ENCODE measurements at places on chromosomes 7 and 10.
A peak's percentile ranks its signal among the peaks of the same experiment; 100 is the strongest.

DNA sequence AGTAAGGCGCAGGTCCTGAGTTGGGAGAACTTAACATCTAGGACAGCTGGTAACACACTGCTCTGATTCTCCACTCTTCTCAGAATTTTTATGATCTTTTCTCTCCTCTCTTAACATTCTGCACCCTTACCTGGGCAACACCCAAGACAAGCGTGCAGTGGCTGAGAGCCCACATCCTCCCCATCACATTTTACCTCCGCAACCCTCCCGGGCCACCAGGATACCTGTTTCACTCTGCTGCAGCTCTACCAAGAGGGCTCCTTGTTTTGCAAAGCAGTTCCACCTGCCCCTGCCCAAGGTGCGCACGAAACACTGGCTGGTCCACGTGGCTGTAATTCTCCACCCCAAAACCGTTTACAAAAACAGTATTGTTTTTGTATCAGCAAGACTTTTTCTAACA is 81.5 kb downstream of the ITIH5 start:
- DNase-seq, result no peak

DNA sequence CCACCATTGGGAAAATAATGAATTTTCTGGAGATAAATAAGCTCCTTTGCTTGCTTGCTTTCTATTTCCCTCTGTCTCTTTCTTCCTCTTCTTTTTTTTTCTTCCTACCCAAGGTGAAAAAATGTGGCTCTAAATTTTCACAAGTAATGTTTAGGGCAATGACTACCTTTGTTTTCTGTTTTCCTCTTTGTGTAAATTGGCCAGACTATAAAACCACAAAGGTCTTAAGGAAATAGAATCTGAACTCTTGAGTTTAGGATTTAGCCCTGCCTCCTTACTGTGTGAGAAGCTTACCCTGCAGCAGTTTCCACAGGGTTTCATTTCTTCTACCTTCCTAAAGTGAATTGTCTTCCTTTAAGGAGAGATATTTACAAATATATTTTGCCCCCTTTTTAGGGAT is 330.4 kb downstream of the ARL4A start:
- DNase-seq, result no peak

DNA sequence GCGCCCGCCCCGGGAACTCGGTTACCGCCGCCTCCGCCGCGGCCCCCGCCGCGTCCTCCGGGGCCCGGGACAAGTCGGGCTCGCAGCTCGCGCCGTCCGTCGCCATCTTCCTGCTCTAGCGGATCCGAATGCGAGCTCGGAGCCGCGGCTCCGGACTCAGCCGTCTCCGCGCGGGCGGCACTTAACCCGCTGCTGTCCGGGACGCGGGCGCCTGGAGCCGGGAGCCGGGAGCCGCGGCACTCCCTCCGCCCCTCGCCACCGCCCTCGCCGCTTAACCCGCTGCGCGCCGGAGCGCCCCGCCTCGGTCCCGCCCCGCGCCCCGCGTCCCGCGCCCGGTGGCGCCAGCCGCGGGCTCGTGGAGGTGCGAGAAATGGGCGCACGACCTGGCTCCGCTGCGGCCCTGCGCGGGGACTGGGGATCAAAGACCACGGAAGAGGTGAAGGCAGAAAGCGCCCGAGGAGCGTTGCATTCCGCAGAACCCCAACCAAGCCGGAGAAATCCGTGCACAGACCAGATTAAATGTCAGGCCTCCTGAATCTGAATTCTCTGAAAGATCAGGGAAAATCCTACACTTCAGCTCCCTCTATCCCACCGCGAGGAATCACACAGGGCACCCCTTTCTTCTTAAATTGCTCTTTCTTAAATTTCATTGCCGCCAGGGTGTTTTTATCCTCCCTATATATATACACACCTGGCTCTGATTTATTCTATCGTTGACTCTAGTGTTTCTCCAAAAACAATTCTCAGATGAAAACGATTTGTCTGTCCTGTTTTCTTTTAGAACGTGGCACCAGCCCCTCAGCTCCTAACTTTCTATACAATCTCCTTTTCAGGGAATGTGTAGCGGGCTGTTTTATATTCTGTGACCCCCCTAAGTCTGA is at the start of gene CTTNBP2:
Gene CTTNBP2, minus strand, starts transcription at position 132 of the 881 bp plus-strand sequence. Its CDS starts 26 bp downstream, at position 106.
- DNase-seq, result peak; percentile 55

DNA sequence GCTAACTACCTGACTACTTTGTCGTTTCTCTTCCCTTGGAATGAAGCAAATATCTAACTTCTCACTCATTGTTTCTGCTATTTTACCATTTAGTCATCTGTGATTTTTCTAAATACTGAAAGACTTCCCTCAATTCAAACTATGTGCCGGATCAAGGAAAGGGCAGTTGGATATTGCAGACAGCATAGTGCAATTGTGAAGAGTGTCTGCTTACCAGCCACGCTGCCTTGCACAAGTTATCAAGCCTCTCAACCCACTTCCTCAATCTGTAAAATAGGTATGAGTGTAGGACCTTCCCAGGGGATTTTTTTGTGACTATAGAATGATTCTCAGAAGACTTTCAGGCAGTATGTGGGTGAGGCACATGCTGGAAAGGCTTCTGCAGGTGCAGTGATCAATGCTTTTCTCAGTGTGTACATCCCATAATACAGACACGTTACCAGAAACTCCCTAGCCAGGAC is 54.3 kb downstream of the EGFR start:
- no peak for DNase-seq

DNA sequence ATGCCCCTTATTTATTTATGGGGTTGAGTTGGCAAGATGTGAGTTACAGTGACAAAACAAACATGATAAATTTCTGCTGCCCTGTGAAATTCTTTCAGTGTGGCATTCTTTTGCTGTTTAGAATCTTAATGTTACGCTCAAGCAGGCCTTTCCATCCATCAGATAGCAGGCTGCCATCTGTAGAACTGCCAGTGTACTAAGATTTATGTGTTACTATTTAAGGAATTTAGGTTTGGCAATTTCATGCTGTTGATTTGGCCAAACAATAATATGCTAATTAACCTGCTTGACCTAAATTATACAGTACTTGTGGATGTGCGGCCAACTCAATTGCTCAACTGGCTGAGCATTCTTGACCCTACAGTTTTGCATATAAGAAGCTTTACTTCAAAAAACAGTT is 477.7 kb upstream of the TPK1 start:
- no peak for DNase-seq

DNA sequence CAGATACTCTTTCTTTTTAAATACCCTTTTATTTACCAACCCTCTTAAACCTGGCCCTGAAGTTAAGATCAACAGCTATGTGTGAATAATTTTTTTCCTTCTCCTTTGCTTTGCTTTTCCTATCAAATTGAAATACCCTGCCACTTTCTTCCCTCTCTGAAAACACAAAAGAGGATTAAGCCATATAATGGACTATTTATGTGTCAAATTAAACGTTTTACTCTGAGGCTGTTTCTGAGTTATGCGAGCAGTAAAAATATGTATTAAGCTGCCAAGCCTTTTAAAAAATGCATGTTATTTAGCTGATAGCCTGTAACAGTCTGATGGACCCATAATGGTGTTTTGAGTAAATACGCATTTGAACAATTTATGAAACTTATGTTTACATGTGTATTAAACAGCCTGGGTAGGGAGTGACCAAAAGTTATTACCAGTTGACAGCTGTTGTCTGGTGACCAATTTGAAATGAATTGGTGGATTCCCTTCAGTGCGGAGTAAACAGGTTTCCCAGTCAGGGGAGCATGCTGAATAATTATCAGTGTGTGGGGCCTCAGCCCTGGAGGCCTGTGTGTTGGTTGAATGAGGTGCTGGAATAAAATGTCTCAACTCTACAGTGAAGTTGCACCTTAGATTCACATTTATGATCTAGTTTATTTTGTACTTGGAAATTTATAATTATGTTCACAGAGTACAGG is 89.6 kb downstream of the AUTS2 start:
- no peak for DNase-seq

Data from NCI-H187 (cell line).